ENCODE measurements at places on chromosomes 5 and 9.

DNA sequence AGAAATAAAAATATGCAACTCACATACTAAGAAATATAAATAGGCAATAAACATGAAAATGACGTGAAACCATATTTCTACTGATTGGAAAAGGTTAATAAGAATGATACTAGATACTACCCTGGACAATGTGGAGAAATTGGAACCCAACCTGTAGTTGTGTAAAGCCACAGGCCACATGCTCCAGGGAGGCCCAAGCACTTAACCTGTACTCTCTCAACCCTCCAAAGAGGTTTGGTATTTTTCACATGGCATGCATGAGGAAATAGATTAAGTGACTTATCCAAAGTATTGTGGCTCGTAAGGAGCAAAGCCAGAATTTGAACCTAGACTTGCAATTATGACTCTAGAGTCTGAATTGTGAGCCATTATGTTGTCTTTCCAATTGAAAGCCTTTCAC lies 13.4 kb downstream of the LIFR start:
- no peak for DNase-seq

- DNase-seq: no peak
These were observed 252.9 kb downstream of the HSPA4 start for GRCh38 chr5:133304707-133305216.

GRCh38 chr9:13140843-13141592 lies 138.5 kb downstream of the MPDZ start:
- DNase-seq: no peak

- no peak for DNase-seq
These were observed 174.4 kb downstream of the EBF1 start for GRCh38 chr5:158925314-158925713.

GRCh38 chr5:115947260-115947659 lies 15.0 kb upstream of the LVRN start:
- DNase-seq: no peak

GRCh38 chr9:88174324-88174723 lies 36.0 kb upstream of the SPATA31C2 start:
- no peak for DNase-seq

DNA sequence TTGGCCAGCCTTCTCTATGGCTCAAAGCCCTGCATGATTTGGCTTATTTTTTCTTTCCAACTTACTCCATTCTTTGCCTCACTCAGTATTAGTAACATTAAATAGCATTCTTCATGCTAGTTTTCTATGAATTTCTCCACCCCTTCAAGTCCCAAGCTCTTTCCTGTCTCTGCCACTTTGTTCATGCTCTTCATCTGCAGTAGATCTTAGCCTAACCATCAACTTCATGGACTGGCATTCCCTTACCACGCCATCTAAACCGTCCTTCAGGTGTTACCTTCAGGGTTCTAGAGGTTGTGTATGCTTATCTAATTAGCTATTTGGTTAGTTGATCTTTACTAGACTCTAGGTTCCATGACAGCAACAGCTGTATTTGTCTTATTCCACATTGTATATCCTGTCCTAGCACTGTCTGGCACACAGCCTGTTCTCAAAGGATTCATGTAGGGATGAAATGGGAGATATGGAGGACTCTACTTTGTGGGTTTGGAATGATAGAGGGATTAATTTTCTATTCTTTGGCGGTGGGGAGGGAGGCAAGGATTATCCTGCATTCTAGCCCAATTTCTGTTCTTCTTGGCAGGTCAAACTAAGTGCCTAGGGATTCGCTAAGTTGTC lies 26.4 kb downstream of the TMEM167A start:
- no peak for DNase-seq

GRCh38 chr9:118711843-118712242 lies 657.4 kb downstream of the BRINP1 start:
- no peak for DNase-seq

GRCh38 chr5:138649316-138649720 lies 74.1 kb upstream of the HSPA9 start:
- no peak for DNase-seq

DNA sequence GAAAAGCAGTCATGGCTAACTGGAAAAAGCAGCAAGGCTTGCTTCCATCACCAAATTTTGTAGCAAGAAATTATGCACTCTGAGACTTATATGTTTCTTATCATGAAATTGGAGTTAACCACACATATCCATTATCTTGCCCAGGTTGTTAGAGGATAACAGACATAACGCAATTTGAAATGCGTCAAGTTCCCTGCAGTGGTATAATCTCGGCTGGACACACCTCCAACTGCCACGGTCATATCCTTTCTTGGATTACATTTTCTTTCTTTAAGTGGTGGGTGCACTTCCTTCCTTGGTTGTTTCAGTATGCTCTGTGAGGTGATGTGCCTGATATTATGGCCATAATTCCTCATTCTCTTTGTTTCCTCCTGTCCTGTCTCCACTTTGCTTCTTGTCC lies 695.0 kb upstream of the DMAC1 start:
- no peak for DNase-seq

- no peak for DNase-seq
These were observed 110.2 kb upstream of the COL5A1 start for GRCh38 chr9:134531220-134531970.

- no peak for DNase-seq
These were observed 16.1 kb downstream of the SLC22A4 start for GRCh38 chr5:132310141-132310834.

DNA sequence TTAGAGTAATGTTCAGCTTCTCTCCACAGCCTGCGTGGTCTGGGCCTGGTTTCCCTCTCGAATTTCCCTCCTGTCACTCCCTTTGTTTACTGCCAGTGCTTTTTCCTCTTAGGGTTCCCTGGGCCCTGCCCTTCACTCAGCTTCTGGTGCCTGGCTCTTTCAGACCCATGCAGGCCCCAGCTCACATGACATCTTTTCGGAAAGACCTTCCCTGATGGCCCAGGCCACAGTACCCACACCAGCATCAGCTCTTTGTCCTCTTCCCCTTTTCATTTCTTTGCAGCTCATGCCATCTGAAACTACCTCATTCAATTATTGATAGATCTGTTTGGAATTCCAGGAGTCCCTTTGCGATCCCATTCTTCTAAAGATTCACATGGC lies 68.1 kb upstream of the ABL1 start:
- no peak for DNase-seq

GRCh38 chr9:127293767-127294166 lies 29.2 kb downstream of the GARNL3 start:
- no peak for DNase-seq

DNA sequence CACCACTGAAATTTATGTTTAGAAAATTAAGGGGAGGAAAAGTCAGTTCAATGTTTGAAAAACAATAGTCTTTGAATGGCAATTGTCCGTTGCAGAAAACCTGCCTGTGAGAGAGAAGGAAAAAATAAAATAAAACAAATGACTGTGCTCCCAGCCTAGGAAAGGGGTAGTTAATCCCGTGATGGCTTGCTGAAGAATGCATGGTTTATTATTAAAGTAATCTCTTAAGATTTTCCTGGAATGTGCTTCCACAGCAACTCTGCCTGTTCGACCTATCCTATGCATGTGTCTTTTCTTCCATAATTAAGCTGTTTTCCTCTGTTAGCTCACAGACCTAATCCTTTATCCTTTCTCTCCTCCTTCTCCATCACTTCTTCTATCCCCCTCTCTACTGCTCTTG lies 2.4 kb upstream of the DAB2 start:
- no peak for DNase-seq

GRCh38 chr9:2686911-2687310 lies 30.4 kb upstream of the KCNV2 start:
- DNase-seq: no peak

- no peak for DNase-seq
These were observed 21.4 kb downstream of the ALDH1A1 start for GRCh38 chr9:72931437-72931836.

DNA sequence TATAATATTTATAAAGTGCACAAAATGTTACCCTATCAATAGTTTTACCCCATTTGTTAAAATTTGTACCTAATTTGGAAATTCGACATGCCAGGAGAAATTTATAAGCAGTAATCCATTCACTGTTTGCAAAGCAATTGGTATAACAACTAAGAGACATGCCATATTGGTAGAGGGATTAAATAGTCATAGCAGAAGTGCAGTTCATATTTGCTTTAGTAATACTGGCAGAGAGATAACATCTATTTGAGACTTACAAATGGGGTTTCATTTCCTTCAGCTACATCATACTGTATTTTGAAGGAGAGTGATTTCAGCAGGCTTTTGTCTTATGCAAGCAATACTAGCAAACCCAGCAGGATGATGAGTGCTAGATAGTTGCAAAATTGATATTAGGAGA lies 610.4 kb upstream of the CDH10 start:
- peak; percentile 65 for DNase-seq

- no peak for DNase-seq
These were observed 37.6 kb downstream of the HRH2 start for GRCh38 chr5:175695161-175696126.
